ENCODE measurements at places on chromosomes 16 and 17. TPM values are rescaled to one million over a fixed set of nuclear protein-coding genes. Genes with fewer than 3 reads are reported as not detected.

DNA sequence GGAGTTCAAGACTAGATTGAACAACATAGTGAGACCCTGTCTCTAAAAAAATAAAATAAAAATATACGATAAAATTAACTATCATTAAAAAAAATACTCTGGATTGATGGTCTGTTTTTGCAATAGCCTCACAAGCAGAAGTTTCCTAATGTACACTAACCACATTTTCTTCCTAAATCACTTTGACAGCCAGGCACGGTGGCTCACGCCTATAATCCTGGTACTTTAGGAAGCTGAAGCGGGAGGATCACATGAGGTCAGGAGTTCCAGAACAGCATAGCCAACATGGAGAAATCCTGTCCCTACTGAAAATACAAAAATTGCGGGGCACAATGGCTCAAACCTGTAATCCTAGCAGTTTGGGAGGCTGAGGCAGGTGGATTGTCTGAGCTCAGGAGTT, 64.7 kb downstream of the HELZ start:
- H3K27me3 ChIP-seq = no peaks in the 10 kb centered on the region
- H3K4me1 ChIP-seq = no peaks in the 10 kb centered on the region
- peaks cover 16% of the 10 kb centered on the region for H3K36me3 ChIP-seq
- DNase-seq = no peak

GRCh38 chr16:67822511-67822910, 15.8 kb downstream of the TSNAXIP1 start:
- H3K27ac ChIP-seq = no peak overlapping the region
- H3K4me3 ChIP-seq = no peak overlapping the region
- H3K36me3 ChIP-seq = no peaks in the 10 kb centered on the region
- H3K4me1 ChIP-seq = no peaks in the 10 kb centered on the region
- no peak for DNase-seq

DNA sequence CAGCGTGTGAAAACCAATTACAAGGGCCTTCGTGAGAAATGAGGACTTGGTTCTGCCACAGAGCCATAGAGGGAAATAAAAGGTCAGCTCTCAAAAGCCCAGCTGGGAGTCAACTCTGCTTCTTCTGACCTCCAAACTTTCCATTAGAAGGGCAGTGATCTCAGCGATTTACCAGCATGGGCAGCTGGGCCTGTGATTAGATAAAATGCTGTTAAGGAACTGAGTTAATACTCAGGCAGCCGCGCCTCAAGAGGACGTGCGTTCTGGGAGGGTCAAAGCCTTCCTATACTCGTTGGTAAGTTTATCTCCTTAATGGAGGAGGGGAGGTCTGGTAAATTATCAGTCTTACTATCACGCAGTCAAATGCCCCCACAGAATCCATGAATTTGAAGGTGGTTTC, 480.2 kb upstream of the ERCC4 start:
- no peaks in the 10 kb centered on the region for H3K36me3 ChIP-seq
- H3K27ac ChIP-seq = no peak overlapping the region
- H3K27me3 ChIP-seq = no peaks in the 10 kb centered on the region
- no peaks in the 10 kb centered on the region for H3K4me1 ChIP-seq
- DNase-seq = no peak

GRCh38 chr17:47225911-47226688, 17.0 kb downstream of the MYL4 start:
- H3K4me1 ChIP-seq = peaks cover 16% of the 10 kb centered on the region
- DNase-seq = no peak
- no peak overlapping the region for H3K27ac ChIP-seq
- peaks cover 7% of the 10 kb centered on the region for H3K27me3 ChIP-seq
- H3K4me3 ChIP-seq = no peak overlapping the region

GRCh38 chr17:1239210-1239609, 31.0 kb upstream of the BHLHA9 start:
- no peak overlapping the region for H3K4me3 ChIP-seq
- peaks cover 14% of the 10 kb centered on the region for H3K4me1 ChIP-seq
- peaks cover 14% of the 10 kb centered on the region for H3K27me3 ChIP-seq
- no peak for DNase-seq
- H3K36me3 ChIP-seq = no peaks in the 10 kb centered on the region
- H3K27ac ChIP-seq = no peak overlapping the region

KRT24 gene
- total RNA-seq = not detected

DNA sequence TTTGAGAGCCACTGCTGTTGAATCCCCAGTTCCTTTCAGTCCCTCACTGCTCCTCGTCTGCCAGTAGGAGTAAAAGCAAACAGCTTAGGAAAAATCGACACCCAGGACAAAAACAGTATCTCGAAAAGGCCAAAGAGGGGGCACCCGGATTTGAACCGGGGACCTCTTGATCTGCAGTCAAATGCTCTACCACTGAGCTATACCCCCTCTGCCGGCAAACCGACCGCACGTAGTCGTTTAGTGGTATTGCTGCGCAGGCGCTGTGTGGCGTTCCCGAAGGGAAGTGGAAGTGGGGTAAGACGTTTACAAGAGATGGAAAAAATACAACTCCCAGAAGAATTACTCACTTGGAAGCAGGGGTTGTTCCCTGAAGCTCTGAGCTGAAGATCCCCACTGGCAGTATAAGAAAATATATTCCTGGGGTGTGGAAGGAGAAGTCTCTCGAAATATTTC, 2.2 kb upstream of the PLXDC1 start:
- H3K27ac ChIP-seq = peak overlapping the region; percentile 89
- DNase-seq = peak; percentile 91
- H3K27me3 ChIP-seq = peaks cover 2% of the 10 kb centered on the region
- H3K4me3 ChIP-seq = peak overlapping the region; percentile 86
- H3K36me3 ChIP-seq = peaks cover 2% of the 10 kb centered on the region

DNA sequence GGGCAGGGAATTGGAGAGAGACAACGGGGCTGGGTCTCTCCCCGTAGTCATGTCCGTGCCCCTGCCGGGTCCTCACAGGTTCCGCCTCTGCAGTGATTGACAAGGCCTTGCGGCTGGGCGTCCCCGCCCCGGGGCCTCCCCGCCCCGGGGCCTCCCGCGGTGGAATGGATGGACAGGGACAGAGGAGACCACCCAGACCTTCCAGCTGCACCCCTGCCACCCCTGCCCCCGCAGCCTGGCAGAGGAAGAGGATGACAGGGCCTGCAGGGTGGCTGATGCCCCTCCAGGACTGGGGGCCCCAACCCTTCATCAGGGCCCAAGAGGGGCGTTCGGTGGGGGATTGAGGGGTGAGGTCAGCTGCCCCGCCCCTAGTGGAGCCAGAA, 216.4 kb upstream of the CIBAR2 start:
- no peak overlapping the region for H3K4me3 ChIP-seq
- DNase-seq = no peak
- peaks cover 7% of the 10 kb centered on the region for H3K4me1 ChIP-seq
- no peaks in the 10 kb centered on the region for H3K36me3 ChIP-seq
- no peak overlapping the region for H3K27ac ChIP-seq

SOCS3 gene
- total RNA-seq = 49.1 TPM

GRCh38 chr16:55271945-55272513, 52.0 kb upstream of the IRX6 start:
- H3K36me3 ChIP-seq = no peaks in the 10 kb centered on the region
- no peaks in the 10 kb centered on the region for H3K4me1 ChIP-seq
- no peak for DNase-seq
- H3K27ac ChIP-seq = no peak overlapping the region
- no peak overlapping the region for H3K4me3 ChIP-seq

CSH1 gene
- not detected for total RNA-seq

DNA sequence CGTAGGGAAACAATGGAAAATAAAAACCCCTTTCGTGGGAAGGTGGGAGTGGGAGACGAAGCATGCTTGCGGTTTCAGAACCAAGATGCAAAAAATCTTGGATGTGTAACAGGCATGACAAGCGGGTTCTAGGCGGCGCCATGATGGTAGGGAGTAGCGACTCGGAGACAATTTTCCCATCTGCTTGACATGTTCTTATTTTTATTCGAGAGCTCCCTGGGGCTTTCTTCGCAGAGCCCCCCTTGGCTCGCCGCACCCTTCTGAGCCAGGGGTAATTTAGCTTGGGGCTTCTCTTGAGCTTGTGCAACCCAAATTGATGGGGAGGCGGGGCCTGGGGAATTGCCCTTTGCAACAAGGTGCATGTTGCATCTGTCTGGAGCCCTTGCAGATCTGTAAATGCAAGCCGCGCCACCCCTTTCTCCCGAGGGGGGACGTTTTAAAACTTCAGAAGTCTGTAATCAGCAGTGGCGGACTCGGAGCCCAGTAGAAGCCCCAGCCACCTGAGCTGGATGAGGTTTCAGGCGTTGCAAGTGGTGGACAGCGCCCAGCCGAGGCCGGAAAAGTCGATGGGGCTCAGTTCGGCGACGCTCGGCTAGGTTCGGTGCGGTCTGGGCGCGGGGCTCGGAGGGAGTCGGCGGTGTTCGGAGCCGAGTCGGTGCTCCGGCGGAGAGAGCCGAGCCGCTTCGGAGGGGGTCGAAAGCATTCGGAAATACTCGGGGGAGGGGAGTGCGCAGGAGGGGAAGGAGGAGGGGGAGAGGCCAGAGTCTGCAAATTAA, 2.9 kb downstream of the GNAO1 start:
- H3K4me3 ChIP-seq = peak overlapping the region; percentile 36
- H3K36me3 ChIP-seq = no peaks in the 10 kb centered on the region
- H3K27ac ChIP-seq = no peak overlapping the region

DNA sequence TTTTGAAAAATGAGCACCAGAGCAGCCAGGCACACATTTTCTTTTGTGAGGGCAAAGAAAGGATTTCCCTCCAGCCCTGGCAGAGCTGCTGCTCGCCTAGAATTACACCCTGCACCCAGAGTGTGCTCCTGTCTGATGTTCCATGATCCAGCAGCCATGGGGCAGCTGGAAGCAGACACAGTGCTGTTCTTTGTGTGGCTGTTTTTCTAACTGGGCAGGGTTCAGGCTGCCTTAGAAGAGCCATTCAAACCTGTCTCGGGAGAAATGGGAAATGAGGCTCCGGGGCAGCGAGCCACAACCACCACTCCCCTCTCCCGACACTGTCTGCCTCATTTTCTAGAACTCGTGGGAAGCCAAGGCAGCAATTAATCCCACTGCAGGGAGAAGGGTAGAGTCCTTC, 28.9 kb downstream of the LITAF start:
- peak overlapping the region; percentile 80 for H3K27ac ChIP-seq
- H3K36me3 ChIP-seq = peaks cover 51% of the 10 kb centered on the region
- H3K4me1 ChIP-seq = peaks cover 54% of the 10 kb centered on the region
- no peak overlapping the region for H3K4me3 ChIP-seq

GRCh38 chr16:26710450-26710849, 356.3 kb upstream of the C16orf82 start:
- no peaks in the 10 kb centered on the region for H3K4me1 ChIP-seq
- no peaks in the 10 kb centered on the region for H3K36me3 ChIP-seq
- H3K27ac ChIP-seq = no peak overlapping the region
- no peak for DNase-seq
- no peak overlapping the region for H3K4me3 ChIP-seq

DNA sequence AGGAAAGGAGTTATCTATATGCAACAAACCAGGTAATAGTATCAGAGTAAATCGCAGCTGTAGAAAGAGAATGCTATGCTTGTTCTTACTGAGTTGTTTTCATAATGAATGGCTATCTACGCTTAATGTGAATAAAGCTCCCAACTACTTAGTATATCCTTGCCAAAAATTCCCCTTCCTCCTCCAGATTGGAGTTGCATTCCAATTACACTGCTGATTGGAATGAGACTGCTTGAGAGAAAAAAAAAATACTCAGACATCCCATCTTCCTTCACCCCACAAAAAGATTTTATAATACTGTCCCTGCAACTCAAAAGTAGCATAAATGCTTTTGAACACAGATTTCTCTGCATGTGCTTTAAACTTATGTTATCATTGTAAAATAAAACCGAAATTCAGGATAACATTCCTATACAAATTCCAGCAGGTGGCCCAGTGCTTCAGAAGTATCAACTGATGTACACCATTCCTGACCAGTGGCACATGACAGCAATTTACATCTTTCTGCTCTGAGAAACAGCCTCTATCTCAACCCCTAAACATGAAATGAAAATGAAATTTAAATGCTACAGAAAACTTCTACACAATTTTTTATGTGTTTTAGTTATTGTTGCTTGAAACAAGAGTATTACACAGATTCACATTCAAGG, 47.0 kb downstream of the SMURF2 start:
- no peak overlapping the region for H3K27ac ChIP-seq
- H3K4me1 ChIP-seq = peaks cover 40% of the 10 kb centered on the region
- no peaks in the 10 kb centered on the region for H3K27me3 ChIP-seq
- no peak for DNase-seq
- no peak overlapping the region for H3K4me3 ChIP-seq

GRCh38 chr16:83098536-83098935, 471.8 kb downstream of the CDH13 start:
- peaks cover 6% of the 10 kb centered on the region for H3K27me3 ChIP-seq
- no peak for DNase-seq
- no peak overlapping the region for H3K4me3 ChIP-seq
- no peaks in the 10 kb centered on the region for H3K36me3 ChIP-seq
- H3K4me1 ChIP-seq = peaks cover 1% of the 10 kb centered on the region
- no peak overlapping the region for H3K27ac ChIP-seq

DNA sequence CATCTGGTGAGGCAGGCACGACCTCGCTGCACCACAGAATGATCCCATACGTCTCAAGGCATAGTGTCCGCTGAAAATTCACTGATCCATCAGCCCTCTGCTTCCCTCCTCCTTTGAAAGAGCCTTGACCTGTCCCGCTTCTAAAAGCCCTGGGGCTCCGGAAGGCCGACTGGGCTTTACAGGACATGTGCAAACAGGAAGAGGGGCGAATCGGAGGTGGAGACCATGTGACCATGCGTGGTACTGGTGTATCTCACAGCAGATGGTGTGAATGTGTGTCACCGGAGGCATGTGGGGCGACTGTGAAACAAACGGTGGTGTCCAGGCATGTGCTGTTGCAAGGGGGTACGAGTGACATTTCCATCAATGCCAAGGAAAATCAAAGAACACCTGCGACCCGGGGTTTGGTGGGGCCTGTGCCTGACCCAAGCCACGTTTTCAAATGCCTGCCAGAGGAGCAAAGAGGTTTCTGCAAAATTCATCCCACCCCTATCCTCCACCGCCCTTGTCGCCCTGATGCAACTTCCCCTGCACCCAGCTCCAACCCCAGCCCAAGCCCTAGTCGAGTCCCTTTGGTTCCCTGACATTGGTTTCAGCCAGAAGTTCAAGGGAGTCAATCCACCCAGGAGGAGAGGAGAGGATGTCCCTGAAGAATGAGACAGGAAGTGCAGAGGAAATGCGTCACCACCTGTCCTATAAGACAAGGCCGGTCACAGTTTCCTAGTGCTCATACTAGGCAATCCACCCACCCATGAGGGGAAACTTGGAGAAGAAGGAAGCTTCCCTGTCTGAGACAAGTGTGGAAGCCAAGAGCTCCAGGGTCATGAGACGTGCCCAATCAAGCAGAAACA, 5.9 kb upstream of the KCNJ18 start:
- DNase-seq = no peak
- no peaks in the 10 kb centered on the region for H3K4me1 ChIP-seq
- H3K36me3 ChIP-seq = no peaks in the 10 kb centered on the region
- H3K27ac ChIP-seq = no peak overlapping the region
